ENCODE measurements at places on chromosomes 2 and 18.

DNA sequence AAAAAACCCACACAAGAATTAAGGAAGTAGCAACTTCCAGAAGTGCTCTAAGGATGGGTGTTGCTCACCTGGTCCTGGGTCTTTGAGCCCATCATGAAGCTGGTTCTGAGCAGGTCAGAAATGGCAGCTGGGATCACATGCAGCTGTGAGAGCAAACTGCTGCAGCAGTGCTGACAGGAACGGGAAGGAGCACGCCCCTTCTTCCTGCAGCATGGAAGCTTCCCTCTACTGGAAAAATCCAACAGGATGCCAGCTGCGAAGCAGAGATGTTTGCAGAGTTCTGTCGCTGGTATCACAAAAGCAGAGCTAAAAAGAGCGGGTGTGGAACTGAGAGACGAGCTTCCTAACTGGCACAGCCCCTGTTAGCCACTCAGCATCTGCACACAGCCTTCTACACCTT is 33.7 kb downstream of the EIF4E2 start:
- no peak for DNase-seq

DNA sequence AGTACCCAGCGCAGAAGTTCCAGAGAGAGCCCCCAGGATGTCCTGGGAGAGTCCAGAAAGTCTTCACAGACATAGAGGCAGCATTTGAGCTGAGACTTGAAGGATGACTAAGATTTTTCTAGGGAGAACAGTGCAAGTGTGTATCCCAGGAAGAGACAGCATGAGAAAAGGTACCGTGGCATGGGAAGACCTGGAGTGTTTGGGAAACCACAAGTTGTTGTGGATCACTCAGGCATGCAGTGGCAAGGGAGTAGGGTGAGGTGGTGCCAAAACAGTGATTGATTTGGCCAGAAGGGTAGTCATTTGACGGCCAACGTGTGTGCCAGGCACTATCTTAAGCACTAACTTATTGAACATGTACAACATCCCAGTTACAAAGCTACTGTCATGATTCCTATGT is 24.5 kb upstream of the KCNK3 start:
- DNase-seq, result no peak

- DNase-seq, result no peak
Observed at GRCh38 chr2:696463-696862, 19.3 kb upstream of the TMEM18 start.

GRCh38 chr2:106156305-106157296 is 37.5 kb downstream of the UXS1 start:
- no peak for DNase-seq

GRCh38 chr2:39778775-39779340 is at the start of gene THUMPD2:
TSS of gene THUMPD2 (minus strand) at chr2:39779258. CDS start at chr2:39779239, 19 bp downstream.
- peak; percentile 53 for DNase-seq

GRCh38 chr2:207448006-207448405 is 81.8 kb upstream of the CREB1 start:
- no peak for DNase-seq

Data from hippocampal formation (tissue), 2 donors.